MCF 10A (cell line): ENCODE measurements at places on chromosomes 1 and 21. TPM values are rescaled to one million over a fixed set of nuclear protein-coding genes. Genes with fewer than 3 reads are reported as not detected.
A peak's percentile ranks its signal among the peaks of the same experiment; 100 is the strongest.

DNA sequence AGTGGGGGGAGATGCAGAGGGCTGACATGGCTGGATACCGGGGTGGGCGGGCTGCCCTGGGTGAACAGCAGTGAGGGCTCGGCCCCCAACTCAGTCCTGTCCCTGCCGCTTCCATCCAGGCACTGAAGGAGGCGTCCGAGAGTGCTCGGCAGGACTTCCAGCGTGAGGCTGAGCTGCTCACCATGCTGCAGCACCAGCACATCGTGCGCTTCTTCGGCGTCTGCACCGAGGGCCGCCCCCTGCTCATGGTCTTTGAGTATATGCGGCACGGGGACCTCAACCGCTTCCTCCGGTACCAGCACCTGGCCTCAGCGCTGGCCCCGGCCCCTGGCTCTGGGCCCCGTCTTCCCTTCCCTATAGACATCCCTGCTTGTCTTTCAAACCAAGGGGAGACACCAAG, 15.6 kb downstream of the NTRK1 start:
- H3K36me3 ChIP-seq, result no peaks in the 10 kb centered on the region
- no peaks in the 10 kb centered on the region for H3K4me1 ChIP-seq
- H3K27ac ChIP-seq, result no peak overlapping the region
- peaks cover 38% of the 10 kb centered on the region for H3K27me3 ChIP-seq

DNA sequence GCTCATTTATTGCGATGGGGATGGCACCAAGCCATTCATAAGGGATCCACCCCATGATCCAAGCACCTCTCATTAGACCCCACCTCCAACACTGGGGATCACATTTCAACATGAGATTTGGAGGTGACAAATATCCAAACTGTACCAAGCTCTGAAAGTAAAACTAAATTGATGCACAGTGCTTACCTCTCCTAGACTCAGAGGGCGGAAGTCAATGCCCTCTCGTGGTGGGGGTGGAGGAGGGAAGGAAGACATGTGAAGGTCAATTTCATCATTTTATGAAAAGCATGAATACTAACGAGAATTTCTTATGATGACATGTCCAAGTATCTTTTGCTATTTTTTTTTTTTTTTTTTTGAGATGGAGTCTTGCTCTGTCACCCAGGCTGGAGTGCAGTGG, 120.0 kb downstream of the PGBD5 start:
- H3K4me3 ChIP-seq, result no peak overlapping the region
- no peaks in the 10 kb centered on the region for H3K36me3 ChIP-seq
- peak; percentile 35 for DNase-seq
- peaks cover 40% of the 10 kb centered on the region for H3K4me1 ChIP-seq
- H3K27ac ChIP-seq, result no peak overlapping the region

DNA sequence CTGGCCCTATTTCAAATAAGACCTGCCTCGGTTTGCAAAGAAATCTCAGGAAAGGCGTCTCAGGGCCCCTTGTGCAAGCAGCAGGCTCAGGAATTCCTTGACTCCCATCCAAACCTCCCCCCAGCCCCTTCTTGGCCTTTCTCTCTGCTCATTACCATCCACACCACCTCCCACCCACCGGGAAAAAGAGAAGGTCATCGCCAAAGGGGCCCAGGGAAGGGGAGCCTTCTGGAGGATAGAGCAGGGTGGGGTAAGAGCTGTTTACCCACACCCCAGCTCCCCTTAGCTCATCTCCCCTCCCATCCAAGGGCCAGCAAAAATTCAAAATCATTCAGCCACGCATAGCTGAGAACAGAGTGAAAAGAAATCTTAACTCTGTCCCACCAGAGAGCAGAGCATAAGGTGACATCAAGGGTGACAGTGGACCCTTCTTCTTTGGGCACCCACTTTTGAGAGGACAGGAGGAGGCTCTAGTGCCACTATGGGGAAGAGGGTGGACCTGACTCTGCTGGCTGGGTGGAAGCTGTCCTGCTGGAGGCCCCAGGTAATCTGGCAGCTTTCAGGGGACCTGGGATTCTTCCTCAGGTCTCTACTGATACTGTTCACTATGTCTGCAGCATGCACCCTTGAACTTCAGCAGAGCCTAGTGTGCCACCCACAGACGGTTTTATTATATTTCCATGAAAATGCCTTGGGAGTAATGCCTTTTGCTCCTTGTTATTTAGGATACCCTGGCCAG, 3.9 kb upstream of the WNT2B start:
- DNase-seq, result no peak
- H3K4me1 ChIP-seq, result no peaks in the 10 kb centered on the region
- H3K27ac ChIP-seq, result no peak overlapping the region
- H3K27me3 ChIP-seq, result peaks cover 23% of the 10 kb centered on the region
- H3K36me3 ChIP-seq, result no peaks in the 10 kb centered on the region
- H3K4me3 ChIP-seq, result no peak overlapping the region

DNA sequence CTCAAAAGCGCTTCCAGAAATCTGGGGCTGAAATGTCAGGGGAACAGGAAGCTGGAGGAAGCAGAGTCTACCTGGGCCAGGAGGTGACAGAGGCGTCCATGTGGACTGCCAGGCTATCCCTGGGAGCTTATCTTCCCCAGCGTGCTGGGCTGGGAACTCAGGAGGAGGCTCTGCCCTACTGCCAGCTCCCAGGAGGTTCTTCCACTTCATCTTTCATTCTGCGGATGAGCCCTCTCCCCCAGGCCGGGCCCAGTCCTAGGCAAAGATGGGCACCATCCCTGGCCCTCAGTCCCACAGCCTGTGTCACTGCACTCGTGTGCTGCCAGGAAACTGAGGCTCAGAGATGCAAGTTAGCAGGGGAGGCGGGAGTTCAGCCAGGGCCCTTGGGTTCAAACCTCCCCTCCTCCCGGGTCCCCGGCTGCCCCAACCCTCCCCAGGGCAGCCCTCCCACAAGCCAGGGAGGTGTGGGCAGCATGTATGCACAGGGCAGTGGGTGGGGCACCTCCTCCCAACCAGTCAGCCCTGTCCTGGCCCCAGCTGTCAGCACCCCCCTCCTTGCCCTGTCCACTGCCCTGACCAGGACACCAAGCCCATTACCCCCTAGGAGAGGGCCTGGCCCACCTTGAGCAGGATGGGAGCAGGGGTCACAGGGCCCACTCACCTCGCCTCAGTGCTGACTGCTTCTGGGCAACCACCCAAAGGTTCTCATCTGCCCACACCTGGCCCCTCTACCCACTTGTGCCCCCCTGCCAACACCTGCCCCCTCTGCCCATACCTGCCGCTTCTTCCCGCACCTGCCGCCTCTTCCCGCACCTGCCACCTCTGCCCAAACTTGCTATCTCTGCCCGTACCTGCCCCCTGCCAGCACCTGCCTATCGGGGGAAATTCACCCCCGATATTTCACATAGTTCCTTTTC, 226.0 kb downstream of the NPHP4 start:
- H3K36me3 ChIP-seq, result no peaks in the 10 kb centered on the region
- no peak for DNase-seq
- no peaks in the 10 kb centered on the region for H3K4me1 ChIP-seq
- peaks cover 82% of the 10 kb centered on the region for H3K27me3 ChIP-seq
- H3K4me3 ChIP-seq, result no peak overlapping the region
- no peak overlapping the region for H3K27ac ChIP-seq

DNA sequence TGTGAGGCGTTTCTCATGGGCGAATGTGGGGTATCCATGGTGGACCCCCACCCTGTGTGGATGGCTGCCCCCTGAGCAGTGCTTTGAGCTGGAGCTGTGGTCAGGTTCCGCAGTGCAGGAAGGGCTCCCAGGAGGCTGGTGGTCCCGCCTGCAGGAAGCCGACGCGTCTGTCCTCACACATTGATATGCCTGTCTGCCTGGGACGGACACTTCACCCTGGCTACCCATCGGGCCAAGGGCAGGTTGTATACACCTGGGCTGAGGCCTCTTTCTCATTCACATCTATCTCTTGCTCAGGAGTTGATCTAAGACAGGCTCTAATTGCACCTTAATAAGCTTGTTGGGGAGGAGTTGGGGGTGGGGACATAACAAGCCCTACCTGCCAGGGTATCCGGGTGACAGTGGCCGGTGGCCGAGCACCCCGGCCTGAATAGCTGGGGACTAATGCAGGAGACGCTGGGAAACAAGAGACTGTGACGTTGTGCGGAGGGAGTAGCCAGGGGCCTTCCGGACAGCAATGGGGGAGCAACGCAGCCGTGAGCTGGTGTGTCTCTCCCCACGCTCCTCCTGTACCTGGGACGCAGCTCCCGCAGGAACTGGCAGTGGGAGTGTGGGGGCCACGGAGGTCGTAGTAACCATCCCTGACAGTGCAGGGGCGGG, 21.7 kb downstream of the PDXK start:
- no peaks in the 10 kb centered on the region for H3K27me3 ChIP-seq
- no peak overlapping the region for H3K27ac ChIP-seq
- no peak overlapping the region for H3K4me3 ChIP-seq
- no peak for DNase-seq

GRCh38 chr1:69661686-69662085, 94.0 kb downstream of the LRRC7 start:
- no peak overlapping the region for H3K4me3 ChIP-seq
- no peak for DNase-seq
- no peaks in the 10 kb centered on the region for H3K4me1 ChIP-seq
- peaks cover 5% of the 10 kb centered on the region for H3K36me3 ChIP-seq
- no peak overlapping the region for H3K27ac ChIP-seq
- peaks cover 20% of the 10 kb centered on the region for H3K27me3 ChIP-seq

DNA sequence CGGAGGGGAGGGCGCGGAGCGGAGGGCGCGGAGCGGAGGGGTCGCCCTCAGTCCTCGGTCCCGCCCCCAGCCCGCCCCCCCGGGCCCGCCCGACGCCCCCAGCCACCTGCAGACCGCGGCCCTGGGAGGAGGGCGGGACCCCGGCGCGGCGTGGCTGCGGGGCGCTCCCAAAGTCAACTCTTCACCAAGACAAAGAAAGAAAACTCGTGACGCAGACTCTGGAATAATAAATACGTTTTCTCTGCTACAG, 1.2 kb downstream of the HES4 start:
- H3K4me1 ChIP-seq, result peaks cover 13% of the 10 kb centered on the region
- no peak for DNase-seq
- H3K4me3 ChIP-seq, result peak overlapping the region; percentile 82
- no peaks in the 10 kb centered on the region for H3K36me3 ChIP-seq
- H3K27me3 ChIP-seq, result no peaks in the 10 kb centered on the region

DNA sequence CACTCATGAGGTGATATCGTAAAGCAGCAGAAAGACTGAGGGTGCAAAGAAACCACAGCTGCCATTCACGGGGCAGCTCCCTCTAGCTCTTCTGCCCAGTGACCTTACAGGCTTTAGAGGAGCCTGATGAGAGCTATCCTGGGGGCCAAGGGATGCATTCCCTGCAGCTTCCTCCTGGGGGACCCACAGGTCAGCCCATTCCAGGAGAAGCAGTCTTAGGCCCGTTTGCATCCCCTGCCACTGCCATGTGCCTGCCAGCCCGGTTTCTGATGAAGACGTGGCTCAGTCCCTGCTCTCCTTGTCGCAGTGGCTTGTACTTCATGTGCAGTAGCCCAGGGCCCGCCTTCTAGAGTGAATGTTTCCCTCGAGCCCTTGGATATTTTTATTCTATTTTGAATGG, 22.8 kb downstream of the ATP5PO start:
- H3K27me3 ChIP-seq, result no peaks in the 10 kb centered on the region
- DNase-seq, result no peak
- peaks cover 7% of the 10 kb centered on the region for H3K4me1 ChIP-seq
- no peaks in the 10 kb centered on the region for H3K36me3 ChIP-seq

AIRE gene
- total RNA-seq, result not detected in 2 replicates

ITLN2 gene
- total RNA-seq, result 0.27 TPM in 1 of 2 replicates, not detected in the other

TTC39A gene
- 0.35 and 1.2 TPM in 2 replicates for total RNA-seq
